Inflammatory macrophage treated with lipopolysaccharide for 4 hours (primary cell): ENCODE measurements at places on chromosomes 2 and 18.
A peak's percentile ranks its signal among the peaks of the same experiment; 100 is the strongest.

DNA sequence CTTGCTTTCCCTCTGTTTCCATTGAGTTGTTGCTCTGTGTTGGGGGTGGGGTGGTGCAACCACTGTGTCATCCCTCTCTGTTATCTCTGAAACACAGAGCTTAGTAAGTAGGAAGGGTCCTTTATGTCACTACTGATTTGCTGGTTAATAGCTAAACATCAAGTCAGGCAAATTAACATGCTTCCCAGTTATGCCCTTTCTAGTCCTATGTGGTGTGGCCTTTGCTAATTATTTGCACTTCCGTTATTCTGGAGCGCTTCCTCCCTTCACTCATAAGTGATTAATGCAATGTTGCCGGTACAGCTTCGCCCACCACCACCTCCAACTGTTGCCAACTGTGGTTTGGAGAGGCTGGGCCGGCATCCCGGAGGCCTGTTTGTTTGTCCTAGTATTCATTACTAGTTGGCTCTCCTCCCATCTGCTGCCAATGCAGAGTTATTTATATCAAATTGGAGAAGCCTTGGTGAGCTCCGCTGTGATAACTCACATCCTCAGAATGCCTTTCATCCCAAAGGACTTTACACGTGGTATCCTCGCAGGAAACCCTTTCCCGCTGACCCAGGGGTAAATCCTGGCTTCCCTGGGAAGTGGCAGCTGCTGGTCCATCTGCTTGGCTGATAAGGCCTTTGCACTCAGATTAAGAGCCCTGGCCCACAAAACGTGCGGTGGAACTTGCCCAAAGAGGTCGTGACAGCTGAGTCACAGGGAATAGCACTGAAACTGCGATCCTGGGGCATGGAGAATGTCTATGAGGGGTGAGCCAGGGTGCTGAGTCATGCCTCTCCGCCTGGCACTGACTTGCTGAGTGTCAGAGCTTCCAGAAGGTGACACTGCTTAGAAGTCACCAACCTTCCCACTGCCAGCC, 72.0 kb upstream of the ZCCHC2 start:
- peak; percentile 96 for DNase-seq

GRCh38 chr2:214376618-214377285, 34.1 kb upstream of the VWC2L start:
- DNase-seq, result no peak

DNA sequence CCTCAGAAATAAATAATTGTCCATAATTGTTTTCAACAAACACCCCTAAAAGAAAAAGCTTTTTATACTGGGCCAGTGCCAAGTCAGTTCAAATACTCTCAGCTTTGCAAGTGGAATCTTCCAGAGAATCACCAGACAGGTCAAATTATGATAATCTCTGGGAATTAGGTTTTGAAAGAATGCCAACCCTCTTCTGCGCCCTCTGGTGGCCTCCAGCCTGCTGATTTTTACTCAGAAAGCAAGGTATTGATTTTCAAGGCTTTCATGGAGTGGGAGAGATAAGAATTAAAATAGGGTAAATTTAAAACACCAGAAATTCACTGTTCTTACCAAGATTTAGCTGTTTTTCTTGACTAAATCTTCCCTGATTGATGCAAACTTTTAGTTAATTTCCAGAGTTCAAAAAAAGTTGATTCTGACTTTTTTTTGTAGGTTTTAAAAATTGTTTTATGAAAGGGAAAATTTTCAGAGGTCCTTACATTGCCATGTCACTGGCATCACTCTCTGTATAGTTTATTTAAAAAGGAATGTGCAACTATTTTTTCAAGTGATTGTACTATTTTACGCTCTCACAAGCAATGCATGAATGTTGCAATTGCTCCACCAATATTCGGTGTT, 282.9 kb upstream of the TNP1 start:
- peak; percentile 31 for DNase-seq

DNA sequence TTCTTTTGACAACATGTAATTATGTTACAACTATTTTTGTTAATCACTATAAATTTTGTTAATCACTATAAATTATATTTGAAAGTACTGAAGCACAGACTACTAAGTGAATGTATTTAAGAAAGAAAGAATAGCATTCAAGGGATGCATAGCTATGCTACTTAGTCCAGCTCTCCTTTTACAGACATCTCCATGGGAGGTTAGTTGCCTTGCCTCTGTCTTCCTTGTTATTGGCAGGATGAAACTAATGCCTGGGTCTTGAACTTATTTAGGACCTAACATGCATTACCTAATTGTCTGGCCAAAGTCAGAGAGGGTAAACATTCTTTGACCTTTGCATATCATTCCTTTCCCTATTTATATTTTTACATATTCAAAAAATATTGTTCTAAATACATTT, 519.5 kb downstream of the NRXN1 start:
- no peak for DNase-seq

GRCh38 chr2:65722028-65722778, 289.8 kb upstream of the SPRED2 start:
- peak; percentile 29 for DNase-seq

GRCh38 chr18:477565-477964, 22.9 kb downstream of the COLEC12 start:
- DNase-seq, result no peak

GRCh38 chr18:35736696-35737095, 155.2 kb downstream of the GALNT1 start:
- no peak for DNase-seq

GRCh38 chr2:50355891-50356290, 676.0 kb downstream of the NRXN1 start:
- DNase-seq, result no peak

GRCh38 chr2:11835403-11835802, 89.0 kb downstream of the LPIN1 start:
- DNase-seq, result peak; percentile 9

DNA sequence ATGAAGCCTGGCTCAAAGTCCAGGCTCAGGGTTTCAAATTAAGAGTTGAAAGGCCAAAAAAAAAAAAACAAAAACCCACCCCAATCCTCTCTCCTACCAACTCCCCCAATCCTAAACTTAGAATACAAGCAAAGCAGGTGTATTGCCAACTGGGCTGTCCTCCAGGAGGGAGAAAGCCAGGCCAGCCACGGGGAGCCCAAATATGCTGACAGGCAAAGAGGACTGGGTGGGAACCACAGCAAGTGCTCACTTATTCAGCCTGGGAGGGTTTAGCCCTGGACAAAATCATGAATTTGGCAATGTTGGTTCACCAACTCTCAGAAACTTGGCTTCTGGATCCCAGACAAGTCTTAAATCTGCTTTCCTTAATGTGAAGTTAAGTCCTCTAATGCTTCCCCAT, 36.5 kb downstream of the GKN2 start:
- DNase-seq, result no peak

- no peak for DNase-seq
Measured at GRCh38 chr2:149145314-149146295, 107.1 kb downstream of the LYPD6B start.

DNA sequence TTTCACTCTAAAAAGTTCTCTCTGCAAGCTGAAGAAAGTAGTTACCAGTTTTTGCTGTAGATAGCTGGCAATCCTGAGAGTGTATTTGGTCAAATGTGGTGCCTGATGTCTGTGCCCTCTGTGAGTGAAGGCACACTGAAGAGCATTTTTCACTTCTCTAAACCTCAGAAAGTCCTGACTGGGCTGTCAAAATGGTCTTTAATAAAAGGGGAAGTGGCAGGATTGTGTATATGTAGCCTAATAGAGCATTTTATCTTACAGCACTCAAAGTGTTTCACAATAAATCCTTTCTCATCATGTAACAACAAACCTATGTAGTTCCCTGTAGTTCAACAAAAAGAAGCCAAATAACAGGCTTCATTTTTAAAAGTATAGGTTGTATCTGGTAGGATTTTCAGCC, 1552.3 kb upstream of the SLC39A10 start:
- peak; percentile 92 for DNase-seq

- DNase-seq, result no peak
Measured at GRCh38 chr2:43387092-43388062, 161.0 kb upstream of the ZFP36L2 start.

DNA sequence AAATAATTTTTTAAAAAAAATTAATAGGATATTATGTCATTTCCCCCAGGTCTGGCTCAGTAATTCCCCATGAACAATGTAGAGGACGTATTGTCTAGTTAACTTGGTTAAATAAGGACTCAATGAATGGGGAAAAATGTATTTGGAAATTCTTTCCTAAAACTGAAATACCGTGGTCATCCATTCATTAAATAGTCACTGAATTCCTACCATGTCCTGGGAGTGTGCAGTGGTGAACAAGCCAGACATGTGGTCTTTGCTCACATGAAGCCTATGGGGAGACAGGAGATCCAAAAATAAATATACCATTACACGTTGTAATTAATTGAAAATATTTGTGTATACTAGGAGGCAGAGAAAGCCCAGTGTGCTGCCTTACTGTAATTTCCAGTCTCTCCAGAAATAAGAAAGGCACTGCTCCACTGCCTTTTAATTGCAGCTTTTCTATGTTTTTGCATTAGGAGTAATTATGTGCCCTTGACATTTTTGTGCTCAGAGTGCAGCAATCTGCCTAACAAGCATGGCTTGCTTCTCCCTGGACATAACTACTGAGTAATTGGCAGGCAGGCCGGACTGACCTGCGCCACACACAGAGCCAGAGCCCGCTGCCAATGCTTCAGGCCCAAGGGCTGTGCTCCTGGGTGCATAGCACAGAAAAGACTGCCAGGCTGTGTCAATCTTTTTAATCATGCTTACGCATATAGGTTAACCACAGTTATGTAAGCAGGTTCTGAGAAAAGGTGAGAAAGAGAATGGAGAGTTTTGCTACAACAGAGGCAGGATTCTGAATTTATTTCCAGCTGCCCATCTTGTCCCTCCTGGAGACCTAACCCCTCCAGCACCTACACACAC, 22.2 kb upstream of the TTC39C start:
- DNase-seq, result no peak

DNA sequence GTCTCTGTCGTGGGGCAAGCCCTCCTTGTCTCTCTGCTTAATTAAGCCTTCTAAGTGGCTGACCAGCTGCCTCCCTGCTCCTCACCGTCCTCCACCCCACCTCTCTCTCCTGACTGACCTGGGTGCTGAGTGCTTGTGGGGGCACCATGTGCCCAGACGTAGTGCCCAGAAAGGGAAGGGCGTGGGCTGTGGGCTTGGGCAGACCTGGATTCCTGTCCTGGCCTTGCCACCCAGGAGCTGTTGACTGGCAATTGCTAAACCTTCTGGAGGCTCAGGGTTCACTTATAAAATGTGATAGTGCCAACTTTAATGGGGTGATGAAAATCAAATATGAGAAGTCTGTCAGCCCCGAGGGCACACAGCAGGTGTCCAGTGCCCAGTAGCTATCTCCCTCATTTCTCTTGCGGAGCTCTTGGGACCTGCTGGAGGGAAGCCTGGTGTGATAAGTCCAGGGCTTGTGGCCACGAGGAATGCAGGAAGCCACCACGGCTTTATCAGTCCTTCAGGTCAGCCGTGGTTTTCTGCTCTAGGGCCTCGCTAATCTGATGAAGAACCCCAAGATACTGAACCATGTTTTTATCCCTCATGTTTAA, 22.0 kb upstream of the INHBB start:
- DNase-seq, result no peak

GRCh38 chr18:9417073-9417851, 58.1 kb upstream of the RALBP1 start:
- no peak for DNase-seq

- no peak for DNase-seq
Measured at GRCh38 chr2:197001921-197002320, 75.4 kb upstream of the PGAP1 start.

- peak; percentile 27 for DNase-seq
Measured at GRCh38 chr2:216131175-216131926, 22.2 kb downstream of the XRCC5 start.

- no peak for DNase-seq
Measured at GRCh38 chr2:13604951-13605661, 888.4 kb downstream of the TRIB2 start.

DNA sequence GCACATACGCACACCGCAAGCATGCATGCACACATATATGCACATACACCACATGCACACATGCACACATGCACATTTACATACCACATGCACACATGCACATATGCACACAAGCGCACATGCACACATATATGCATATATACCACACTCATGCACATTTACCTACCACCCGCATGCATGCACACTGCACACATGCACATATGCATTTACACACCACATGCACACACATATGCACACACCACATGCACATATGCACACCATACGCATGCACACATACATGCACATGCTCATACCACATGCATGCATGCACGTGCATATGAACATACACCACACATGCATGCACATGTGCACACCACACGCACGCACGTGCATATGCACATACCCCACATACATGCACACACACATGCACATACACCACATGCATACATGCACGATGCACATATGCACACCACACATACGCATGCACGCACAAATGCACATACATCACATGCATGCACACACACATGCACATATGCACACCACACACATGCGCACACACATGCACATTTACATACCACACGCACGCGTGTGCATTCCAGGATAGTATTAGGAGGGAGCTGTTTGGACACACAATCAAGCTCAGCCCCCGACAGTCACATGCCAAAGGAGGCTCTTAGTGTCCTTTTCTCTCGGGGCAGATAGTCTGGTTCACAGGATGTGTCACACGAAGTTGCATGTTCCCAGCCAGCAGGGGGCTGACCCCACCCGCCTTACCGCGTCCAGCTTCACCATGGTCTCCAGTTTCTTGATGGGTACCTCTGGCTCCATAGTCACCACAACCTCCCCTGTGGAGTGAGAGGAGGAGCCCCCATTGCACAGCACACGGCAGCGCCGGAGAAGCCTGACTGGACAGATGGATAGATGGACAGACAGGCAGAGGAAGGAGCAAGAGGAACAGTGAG, 5.9 kb downstream of the OTOF start:
- DNase-seq, result no peak

- DNase-seq, result no peak
Measured at GRCh38 chr2:69111076-69111475, 98.1 kb downstream of the ANTXR1 start.

- no peak for DNase-seq
Measured at GRCh38 chr2:143841935-143842334, 678.0 kb downstream of the ZEB2 start.
